CD4-positive, alpha-beta memory T cell (primary cell): ENCODE measurements at places on chromosomes 3 and 15.

DNA sequence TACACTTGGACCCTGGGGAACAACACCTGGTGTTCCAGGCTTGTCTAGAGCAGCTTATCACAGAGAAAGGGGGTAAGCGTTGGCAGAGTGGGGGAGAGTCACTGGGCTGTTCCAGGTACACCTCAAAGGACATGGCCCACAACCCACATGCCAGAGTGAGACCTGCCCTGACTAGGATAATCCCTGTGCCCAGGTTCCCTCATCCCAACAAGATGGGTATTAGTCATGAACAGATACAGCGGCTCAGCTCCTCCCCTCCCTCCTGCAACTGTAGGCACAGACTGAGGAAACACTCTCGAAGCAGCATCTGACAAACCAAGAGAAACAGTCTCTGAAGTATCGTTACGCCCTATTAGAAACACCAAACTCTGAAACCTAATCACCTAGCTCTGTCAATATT is 32.1 kb upstream of the RPS17 start:
- no peak for DNase-seq

DNA sequence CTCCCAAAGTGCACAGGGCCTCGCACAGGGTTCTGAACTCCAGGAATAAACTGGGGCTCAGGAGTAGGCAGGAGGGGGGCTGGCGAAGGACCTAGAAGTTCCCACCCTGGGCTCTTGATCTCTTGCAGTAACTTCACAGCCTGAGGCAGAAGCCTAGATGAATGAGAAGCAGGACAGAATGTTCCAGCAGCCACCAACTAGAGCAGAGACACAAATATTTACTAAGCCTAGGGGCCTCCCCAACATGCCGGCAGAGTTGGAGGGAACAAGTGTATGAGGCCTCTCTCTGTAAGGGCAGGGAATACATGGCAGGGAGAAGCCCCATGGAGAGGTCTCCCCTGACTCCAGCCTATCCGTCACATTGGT is 25.3 kb upstream of the C15orf39 start:
- no peak for DNase-seq

DNA sequence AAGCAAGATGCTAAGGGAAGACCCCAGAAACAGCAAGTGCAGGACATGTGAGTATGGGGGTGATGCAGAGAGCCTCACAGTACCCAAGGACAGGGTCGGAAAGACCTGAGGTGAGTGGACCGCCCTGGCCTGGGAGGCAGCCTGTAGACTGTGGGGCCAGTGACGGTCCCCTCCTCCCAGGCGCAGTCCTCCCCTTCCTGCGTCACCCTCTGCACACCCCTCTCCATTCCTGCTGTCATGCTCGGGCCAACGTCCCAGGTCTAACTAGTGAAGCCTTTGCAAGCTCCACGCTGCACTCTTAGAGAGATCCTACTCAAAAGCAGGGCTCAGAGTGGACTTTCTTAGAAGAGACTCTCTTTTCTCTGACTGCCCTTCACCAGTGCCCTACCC is 41.6 kb downstream of the TM2D3 start:
- no peak for DNase-seq

- no peak for DNase-seq
These were observed 367.8 kb upstream of the IL12A start for GRCh38 chr3:159620873-159621272.

GRCh38 chr3:57820479-57820878 is 64.4 kb downstream of the SLMAP start:
- DNase-seq, result no peak

DNA sequence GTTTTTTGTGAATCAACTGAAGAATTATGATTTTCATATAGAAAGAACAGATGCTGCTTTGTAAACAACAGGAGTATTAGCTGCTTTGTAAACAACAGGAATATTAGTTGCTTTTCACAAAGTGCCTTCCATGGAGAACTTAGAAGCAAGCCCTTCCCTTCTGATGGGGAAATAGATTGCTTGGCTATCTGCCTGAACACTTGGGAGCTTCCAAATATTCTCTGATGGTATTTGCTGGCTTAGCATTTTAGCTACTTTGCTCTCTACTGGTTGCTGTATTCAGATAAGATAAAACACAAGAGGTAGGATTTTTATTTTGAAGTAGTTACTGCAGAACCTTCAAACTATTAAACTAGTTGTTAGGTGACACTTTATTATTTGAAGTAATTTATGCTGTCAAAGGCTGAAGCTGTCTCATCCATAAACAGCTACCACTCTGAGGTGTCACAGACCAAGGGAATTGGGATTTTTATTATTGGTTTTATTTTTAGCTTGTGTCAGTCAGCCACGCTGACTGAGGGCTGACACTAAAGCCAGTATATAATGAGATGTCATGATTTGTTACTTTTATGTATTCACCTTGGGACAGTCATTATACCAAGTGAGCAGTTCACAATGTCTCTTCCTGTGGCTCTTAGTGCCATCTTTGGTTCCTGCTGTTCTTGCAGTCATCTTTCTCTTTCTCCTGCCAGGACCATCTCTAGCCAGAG is 50.0 kb downstream of the ZIC1 start:
- no peak for DNase-seq

DNA sequence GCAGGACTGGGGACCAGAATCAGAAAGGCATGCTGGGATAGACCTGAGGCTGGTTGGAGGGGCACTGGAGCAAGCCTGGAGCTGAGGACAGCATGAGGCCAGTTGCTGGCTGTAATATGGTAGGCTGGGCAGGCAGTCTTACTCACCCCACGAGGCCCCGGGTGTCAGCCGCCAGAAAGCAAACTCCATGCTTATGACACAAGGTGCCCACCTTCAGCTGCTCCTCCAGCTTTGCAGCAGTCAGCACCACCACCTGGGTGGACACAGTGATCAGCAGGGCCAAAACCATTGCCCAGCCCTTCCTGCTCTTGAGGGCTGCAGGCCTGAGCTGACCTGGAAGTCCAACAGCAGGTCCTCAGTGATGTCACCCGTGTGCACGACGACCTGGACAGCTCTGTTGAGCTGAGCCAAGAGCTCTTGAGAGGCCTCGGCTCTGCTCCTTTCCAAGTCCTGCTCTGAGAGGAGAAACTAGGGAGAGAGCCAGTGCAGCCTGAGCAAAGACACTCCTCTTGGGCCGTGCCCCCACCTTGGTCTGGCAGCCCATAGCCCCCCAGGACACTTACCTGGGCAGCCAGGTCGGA is 747 bp downstream of the UBA7 start:
- no peak for DNase-seq

- no peak for DNase-seq
These were observed 53.5 kb downstream of the TBC1D2B start for GRCh38 chr15:78023865-78024518.

- no peak for DNase-seq
These were observed 105.0 kb upstream of the CTNNB1 start for GRCh38 chr3:41094351-41094750.

- no peak for DNase-seq
These were observed 54.9 kb upstream of the TBC1D21 start for GRCh38 chr15:73818308-73818985.

DNA sequence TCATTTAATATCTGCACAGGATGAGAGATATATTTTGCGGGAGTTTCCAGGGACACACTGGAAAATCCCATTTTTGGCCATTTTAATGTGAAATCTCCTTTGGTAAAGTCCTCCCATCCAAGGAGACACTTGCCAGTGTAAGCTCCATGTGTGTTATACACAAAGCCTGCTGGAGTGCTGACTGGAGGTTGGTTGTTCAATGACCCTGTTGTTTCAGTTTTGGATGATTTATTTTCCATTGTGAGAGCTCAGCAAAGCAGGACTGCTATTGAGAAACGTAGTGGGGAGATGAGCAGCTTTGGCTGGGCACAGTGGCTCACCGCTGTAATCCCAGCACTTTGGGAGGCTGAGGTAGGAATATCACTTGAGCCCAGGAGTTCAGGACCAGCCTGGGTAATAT is 127.7 kb downstream of the NUP210 start:
- no peak for DNase-seq

DNA sequence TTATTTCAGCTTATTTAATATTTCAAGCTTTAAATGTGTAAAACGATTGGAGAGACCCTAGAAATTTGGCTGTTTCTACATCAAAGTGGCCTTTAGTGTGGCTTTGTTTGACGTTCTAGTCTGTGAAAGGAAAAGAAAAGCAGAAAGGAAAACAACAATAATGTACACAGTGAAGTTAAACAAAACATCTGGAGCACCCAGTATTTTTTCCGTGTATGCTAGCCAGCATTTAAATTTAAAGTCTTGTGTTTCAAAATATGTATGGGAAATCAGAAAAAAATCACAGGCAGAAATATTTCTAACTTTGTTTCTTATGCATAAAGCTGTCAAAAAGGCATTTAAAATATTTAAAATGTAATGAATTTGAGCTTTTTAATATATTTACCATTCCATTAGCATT is 218.1 kb downstream of the NAALADL2 start:
- no peak for DNase-seq

GRCh38 chr3:145807990-145808389 is 353.0 kb downstream of the PLOD2 start:
- DNase-seq, result no peak

DNA sequence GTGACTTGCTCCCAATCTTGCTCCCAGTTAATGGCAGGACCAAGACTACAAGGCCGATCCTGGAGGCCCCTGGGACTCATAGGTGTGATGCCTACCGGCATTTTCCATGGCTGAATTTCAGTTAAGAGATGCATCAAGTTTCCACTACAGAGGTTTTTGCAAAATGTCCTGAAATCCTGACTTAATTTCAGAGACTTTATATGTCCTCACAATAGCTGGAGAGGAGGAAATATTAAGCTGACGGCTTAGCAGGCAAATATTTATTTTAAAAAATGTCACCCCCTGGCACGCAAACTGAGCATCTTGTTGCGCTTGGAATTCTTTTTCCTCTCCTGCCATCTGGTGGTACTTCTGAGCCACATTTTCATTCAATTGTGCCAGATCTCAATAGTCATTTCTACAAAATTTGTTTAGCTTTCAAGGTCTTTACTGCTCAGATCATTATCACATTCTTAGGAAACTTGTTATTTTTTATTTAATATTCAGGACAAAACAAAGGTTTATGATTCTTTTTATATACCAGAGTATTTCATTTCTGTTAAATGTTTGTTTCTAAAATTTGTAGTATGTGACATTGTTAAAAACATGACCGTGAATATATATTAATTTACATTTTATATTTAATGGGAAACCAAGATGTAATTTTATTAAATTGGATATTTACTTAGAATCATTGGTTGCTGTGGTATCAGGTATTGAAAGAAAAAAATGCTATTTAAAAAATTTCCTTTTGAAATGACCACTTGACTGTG is 189.2 kb upstream of the THRB start:
- no peak for DNase-seq

DNA sequence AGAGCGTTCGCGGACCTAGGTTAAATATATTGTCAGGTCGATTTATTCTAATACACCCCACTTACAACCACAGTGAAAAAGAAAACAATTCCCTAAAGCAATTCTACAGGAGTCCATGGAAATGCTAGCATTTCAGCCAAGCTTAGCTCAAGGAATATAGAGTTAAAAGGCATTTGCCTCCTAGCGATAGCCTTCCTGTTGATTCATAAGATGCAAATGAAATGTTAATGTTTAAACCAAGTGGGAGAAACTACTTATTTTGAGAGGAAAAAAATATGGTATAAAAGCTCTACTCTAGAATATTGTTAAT is 1.7 kb upstream of the ALCAM start:
- no peak for DNase-seq

- no peak for DNase-seq
These were observed 20.9 kb downstream of the IL12A start for GRCh38 chr3:160009525-160009924.

- DNase-seq, result no peak
These were observed 126.7 kb upstream of the PRICKLE2 start for GRCh38 chr3:64351713-64352638.

GRCh38 chr3:13767896-13768295 is 112.0 kb downstream of the WNT7A start:
- DNase-seq, result no peak

GRCh38 chr3:117695871-117696645 is 986.5 kb downstream of the TUSC7 start:
- DNase-seq, result no peak

- no peak for DNase-seq
These were observed 65.6 kb downstream of the SLCO3A1 start for GRCh38 chr15:91919014-91919534.

GRCh38 chr3:118850687-118851086 is 184.0 kb downstream of the IGSF11 start:
- DNase-seq, result no peak

GRCh38 chr15:69161079-69161877 is 843 bp downstream of the GLCE start:
- peak; percentile 8 for DNase-seq
